Suprapubic skin (tissue), 4 donors: ENCODE measurements at places on chromosomes 5 and 9. TPM values are rescaled to one million over a fixed set of nuclear protein-coding genes. Genes with fewer than 3 reads are reported as not detected.
A peak's percentile ranks its signal among the peaks of the same experiment; 100 is the strongest.

The DBH gene
- not detected for total RNA-seq

The TAF11L10 gene
- total RNA-seq: not detected

The C9orf153 gene
- 7.6 TPM for total RNA-seq

The TXNDC8 gene
- total RNA-seq: not detected

The PCDHB4 gene
- 5.6 TPM for total RNA-seq

The GABBR2 gene
- not detected for total RNA-seq

The FSTL4 gene
- 5.7 TPM for total RNA-seq

The CHSY3 gene
- 2.1 TPM for total RNA-seq

The LSM11 gene
- 2.9 TPM for total RNA-seq

The SLC34A3 gene
- total RNA-seq: not detected

The NUP188 gene
- 53.6 TPM for total RNA-seq

The STING1 gene
- 13.8 TPM for total RNA-seq

- no peak for DNase-seq
Observed at GRCh38 chr9:116267021-116267420, 113.4 kb downstream of the PAPPA start.

DNA sequence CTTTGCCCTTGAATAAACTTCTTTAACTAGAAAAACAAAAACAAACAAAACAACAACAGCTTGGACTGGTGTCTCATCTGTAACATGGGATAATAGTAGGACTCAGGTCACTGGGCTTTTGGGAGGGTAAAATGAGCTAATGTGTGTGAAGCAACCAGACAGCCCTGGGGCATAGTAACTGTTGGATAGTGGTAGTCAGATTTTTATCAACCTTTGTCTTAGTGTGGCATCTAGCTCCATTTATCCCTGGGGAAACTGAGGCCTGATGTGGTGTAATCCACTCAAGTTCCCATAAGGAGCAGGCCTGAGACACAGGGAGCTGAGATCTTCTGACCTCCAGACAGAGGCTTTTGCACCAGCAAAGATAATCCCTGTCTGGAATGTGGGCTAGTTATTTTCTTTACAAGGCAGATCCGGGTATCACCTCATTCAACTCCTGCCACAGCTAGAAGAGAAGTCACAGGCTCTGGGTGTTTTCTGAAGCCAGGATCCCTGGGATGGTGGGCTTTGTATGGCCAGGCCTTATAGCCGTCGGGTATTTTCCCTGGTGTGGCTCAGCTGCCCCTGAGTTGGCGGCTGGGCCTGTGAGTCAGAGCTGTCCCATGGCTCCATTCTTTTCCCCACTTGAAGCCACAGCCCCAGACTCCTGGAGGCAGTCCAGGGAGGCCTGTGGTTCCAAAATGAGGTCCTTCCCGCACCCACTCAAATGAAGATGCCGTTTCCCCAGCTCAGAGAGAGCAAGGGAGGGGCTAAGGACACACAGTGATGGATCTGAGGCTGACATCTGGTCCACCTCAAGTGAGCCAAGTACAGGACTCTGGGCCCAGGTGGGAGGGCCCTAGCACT lies 26.1 kb upstream of the CSF1R start:
- peak; percentile 82 for DNase-seq

GRCh38 chr9:130022566-130023143 lies 20.3 kb downstream of the FNBP1 start:
- DNase-seq: no peak

DNA sequence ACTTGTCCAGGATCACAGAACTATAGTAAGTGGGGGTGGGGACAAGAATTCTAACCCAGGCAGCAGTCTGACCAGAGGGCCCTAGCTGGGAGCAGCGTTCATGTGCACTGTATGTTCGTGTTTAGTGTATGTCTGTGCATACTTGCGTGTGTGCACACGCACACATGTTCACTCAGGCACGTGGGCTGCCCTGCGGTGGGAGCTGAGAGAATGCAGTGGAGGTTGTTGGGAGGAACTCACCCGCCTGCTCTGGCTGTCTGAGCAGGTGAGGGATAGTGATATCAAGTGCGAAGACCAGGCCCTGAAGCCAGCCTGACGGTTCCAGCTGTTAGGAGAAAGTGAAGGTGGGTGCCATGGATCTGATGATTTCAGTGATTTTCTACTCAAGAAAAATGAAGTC lies 942 bp downstream of the DCANP1 start:
- peak; percentile 47 for DNase-seq

GRCh38 chr5:139675213-139675612 lies 27.1 kb downstream of the CXXC5 start:
- DNase-seq: no peak

DNA sequence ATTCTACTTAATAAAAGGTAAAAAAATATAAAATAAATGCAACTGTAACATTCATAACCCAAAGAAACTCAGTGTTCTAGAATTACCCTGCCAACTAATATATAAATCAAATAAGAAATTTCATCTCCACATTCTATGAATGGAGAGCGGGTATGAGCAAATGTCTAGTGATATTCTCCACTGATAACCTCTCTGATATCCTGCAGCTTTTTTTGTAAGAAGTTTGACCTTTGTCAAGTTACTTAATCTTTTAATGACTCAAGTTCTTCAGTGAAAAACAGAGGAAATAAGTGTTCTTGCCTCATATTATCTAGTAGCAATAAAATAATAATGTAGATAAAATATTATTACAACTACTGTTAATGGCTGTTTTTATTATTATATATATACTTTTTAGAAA lies 1275.6 kb upstream of the CDH9 start:
- DNase-seq: no peak

DNA sequence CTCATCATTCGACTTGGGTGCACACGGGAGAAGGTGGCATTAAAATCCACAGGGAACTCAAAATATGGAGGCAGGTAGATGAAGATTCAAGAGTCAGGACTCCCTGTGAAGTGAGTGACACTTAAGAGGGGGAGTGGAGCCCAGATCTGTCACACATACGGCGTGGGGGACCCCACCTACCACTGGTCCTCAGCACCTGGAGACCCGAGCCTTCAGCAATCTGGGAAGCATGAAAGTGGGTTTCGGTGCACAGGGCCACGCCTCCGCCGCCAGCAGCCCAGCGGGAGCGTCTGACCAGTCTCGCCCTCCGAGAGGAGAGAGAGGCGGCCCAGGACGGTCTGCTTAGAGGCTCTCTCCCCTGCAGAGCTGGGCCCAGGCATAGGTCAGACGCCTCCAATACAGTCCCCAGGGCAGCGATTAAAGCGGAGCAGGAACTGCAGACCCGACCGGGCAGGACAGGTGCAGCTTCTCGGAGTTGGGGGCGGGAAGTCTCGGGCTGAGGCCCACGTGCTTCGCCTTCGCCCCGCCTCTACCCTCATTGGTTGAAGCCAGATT lies 639 bp upstream of the SLC2A8 start:
- no peak for DNase-seq

DNA sequence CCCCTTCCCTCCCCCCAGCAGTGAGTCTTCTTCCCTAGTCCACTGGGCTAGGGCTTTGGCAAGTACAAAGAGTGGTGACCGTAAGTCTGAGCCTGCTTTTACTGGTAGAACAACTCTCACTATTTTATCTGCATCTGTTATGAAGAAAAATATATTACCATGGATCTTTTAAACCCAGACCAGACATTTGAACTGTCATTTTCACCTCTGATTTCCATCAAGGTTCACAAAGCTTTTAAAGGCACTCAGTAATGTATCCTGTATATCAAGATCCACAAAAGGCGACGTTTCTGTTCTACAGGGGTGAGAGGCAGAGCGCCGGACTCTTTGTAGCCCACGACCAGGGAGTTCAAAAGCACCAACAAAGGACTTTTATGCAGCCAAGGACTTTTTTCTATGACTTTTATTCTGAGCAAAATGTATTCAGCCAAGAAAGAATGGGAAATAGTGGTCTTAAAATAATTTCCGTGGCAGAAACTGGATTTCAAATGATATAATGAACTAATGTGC lies 388.3 kb downstream of the ANXA1 start:
- no peak for DNase-seq

GRCh38 chr5:177183142-177183541 lies 49.6 kb downstream of the NSD1 start:
- DNase-seq: no peak

DNA sequence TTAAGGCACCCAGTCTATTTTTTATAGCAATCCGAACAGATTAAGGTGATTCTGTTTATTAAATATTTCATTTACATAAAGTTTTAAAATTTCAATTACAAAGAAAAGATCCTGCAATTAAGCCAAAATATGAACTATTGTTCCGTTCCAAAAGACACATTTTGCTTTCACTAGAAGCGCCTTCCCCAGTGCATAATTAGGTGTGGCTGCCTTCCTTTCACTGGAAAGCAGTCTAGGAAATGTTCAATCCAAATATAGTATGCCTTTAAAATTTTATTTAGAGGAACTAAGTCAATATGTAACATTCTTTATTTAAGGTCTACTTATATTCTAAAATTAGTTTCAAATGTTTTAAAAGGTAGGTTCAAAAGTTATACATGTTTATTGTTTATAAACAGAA lies 7.6 kb downstream of the CTNNAL1 start:
- DNase-seq: no peak

DNA sequence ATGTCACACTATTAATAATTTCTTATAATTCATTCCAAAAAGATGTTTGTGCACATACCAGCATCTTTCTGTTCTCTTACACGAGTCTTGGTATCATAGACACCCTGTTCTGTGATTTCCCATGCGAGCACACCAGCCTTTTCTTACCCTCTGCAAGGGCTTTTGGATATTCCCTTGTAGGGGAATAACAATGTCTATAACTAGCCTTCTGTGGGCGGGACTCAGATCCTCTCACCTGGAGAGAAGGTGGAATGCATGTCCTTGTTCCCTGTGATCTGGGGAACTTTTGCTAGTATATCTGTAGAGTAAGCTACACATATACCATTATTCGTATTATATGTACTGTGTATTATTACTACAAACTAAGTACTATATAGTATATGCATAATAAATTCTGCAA lies 44.8 kb downstream of the EHMT1 start:
- DNase-seq: no peak

DNA sequence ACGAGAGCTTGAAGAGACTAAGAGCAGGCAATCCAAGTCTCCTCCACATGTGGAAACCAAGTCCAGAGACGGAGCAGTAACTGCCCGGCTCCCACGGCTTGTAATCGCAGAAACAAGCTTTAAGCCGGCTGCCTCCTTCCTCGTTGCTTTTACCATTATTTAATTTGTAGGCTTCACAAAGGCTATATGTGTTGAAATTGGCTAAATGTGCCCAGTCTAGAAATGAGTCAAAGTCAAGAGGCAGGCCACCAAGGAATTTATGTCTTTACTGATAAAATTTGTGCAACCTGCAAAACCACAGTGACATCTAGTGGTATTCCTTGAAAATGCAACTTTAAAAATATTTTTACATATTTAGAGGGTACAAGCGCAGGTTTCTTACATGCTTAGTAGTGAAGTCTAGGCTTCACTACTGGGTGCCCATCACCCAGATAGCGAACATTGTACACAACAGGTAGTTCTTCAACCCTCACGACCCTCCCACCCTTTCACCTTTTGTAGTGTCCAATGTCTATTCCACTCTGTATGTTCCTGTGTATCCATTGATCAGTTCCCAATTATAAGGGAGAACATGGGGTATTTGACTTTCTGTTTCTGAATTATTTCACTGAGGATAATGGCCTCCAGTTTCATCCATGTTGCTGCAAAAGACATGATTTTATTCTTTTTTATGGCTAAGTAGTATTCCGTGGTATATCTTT lies 33.5 kb upstream of the EBF1 start:
- peak; percentile 68 for DNase-seq

GRCh38 chr9:34443533-34443932 lies 14.8 kb downstream of the FAM219A start:
- DNase-seq: no peak

- no peak for DNase-seq
Observed at GRCh38 chr5:53446908-53447307, 33.5 kb upstream of the FST start.

DNA sequence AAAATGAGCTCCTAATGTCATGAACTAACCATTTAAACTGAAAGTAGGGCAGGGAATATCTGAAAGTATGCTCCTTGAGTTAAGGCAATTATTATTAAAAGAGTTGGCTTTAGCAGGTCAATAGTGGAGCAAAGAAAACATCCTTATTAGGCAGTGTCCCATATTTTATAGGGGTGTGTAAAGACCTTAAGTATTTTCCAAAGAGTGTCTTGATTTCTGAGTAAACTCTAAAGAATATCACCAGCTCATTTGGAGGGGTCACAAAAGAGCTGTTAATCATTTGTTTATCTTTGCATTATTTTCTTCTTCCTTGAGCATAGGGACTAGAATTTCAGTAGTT lies 109.3 kb downstream of the MUSK start:
- DNase-seq: no peak

DNA sequence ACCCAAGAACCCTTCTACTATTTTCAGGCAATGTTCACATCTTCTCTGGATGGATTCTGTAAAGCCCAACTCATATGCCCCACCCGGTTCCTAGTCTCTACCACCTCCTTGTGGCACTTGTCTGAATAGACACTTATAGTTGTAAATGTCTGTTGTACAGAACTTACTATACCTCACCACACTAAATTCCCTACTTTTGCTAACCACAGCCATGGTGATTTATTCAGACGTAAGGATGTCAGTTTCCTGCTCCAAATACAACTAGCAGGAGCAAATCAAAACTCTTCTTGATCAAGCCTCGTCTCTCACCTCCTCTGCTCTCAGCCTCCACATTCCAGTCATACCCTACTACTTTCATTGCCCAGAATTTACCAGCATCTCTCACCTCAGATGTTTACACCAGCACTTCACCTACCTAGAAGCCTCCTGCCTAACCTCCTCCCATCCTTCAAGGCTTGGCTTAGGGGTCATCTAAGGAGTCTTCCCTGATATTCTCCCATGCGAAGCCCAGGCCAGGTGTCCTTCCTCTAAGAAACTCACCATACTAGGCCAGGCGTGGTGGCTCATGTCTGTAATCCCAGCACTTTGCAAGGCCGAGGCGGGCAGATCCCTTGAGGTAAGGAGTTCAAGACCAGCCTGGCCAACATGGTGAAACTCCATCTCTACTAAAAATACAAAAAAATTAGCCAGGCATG lies 75.5 kb downstream of the MAPKAP1 start:
- no peak for DNase-seq

- DNase-seq: no peak
Observed at GRCh38 chr9:127509261-127509954, 58.1 kb downstream of the LRSAM1 start.

GRCh38 chr5:8831854-8832253 lies 714.0 kb downstream of the SEMA5A start:
- DNase-seq: no peak

DNA sequence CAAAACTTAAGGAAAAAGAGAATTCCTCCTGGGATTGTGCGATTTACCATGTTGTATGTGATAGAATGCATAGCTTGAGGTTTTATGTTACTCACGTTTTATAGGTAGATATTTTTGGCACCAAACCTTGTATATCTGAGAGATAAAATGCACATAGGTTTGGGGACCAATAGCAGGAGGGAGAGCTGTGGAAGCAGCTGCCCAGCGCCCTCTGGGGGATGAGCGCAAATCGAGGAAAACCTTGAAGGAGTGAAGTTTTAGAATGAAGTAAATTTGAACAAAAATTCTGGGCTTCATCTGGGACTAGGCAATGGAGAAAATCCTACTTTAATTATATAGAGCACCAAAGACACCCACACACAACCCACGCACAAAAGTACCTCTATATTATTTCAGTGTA lies 197.0 kb downstream of the ADCY2 start:
- DNase-seq: no peak

GRCh38 chr9:86764221-86764624 lies 183.1 kb downstream of the GAS1 start:
- no peak for DNase-seq

GRCh38 chr9:101508211-101508610 lies 25.4 kb upstream of the RNF20 start:
- DNase-seq: no peak
